Kasumi-1 (cell line): ENCODE measurements at places on chromosomes 16 and 17.

GRCh38 chr17:5330981-5331380, 48.9 kb downstream of the RABEP1 start:
- no peak for DNase-seq

GRCh38 chr17:82943751-82944150, 103.9 kb upstream of the ZNF750 start:
- no peak for DNase-seq

GRCh38 chr16:55040366-55041086, 109.9 kb downstream of the IRX5 start:
- DNase-seq = no peak

DNA sequence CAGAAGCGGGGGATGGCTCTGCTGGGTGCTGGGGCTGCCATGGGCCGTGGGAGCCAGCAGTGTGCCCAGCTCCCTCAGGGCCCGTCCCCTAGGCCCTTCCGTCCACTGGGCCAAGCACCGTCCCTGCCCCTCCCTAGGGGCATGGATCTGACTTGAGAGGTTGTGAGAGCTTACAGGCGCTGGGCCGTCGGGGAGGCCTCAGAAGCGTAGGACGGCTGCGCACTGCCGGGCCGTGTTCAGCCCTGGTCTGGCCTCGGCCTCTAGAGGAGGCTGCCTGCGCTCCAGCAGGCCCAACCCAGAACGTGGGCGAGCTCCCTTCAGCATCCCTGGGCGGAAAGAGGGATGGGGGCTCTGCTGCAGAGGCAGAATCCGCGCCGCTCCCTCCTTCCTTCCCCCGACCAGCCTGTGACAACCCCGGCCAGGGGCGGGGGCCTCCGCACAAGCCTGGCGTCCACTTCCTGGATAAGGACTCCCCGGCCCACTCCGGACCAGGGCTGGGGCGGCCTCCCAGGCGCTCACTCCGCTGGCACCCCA, 685 bp upstream of the MPG start:
- DNase-seq = no peak

GRCh38 chr17:48753794-48754499, 25.4 kb upstream of the HOXB13 start:
- DNase-seq = no peak

DNA sequence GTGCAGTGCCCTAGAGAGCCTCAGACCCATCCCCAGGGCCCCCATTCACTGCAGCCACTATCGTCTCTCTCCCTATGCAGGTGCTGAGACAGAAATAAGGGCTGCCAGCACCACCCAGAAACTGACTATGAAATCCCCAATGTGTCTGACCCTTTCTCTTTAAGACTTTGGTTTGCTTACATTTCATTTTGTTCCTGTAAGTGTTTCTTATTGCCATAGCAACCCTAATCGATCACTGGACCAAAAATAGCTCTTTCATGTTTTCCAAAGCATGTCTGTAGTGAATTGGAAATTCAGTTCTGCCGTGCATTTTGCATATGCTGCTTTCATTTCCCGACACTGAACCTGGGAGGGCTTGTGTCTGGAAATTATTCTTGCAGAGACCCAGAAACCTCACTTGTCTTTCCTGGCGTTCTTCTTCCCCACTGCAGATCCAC, 148.7 kb upstream of the NOL11 start:
- no peak for DNase-seq

DNA sequence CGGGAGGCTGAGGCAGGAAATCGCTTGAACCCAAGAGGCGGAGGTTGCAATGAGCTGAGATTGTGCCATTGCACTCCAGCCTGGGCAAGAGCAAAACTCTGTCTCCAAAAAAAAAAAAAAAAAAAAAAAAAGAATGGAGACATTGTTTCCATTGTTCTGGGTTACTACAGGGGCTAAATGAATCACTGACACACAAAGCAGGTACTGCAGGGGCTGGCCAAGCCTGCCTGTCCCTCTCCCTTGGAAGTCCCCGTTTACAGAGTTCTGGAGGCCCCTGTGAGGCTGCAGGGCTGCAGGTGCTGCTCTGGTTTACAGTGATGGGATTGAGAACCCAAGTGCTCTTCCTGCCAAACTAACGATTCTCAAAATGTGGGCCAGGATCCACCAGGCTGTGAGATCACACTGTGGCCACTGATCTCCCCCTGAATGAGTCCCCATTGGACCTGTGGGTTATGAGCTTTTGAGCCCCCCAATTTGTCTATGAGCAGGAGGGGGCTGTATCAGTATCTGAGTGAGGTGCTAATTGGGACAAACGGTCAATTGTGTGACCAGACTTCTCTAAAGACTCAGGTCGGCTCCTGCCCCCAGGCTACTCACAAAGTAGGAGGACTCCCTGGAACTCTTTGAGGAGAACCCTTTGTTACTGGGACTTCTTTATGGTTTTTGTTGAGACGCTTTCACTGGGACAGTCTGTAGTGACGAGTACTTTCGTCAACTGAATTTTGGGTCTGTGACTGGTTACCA, 39.0 kb downstream of the DNAH17 start:
- DNase-seq = no peak
